Breast epithelium (tissue), 4 donors: ENCODE measurements at places on chromosomes 1 and 21.

DNA sequence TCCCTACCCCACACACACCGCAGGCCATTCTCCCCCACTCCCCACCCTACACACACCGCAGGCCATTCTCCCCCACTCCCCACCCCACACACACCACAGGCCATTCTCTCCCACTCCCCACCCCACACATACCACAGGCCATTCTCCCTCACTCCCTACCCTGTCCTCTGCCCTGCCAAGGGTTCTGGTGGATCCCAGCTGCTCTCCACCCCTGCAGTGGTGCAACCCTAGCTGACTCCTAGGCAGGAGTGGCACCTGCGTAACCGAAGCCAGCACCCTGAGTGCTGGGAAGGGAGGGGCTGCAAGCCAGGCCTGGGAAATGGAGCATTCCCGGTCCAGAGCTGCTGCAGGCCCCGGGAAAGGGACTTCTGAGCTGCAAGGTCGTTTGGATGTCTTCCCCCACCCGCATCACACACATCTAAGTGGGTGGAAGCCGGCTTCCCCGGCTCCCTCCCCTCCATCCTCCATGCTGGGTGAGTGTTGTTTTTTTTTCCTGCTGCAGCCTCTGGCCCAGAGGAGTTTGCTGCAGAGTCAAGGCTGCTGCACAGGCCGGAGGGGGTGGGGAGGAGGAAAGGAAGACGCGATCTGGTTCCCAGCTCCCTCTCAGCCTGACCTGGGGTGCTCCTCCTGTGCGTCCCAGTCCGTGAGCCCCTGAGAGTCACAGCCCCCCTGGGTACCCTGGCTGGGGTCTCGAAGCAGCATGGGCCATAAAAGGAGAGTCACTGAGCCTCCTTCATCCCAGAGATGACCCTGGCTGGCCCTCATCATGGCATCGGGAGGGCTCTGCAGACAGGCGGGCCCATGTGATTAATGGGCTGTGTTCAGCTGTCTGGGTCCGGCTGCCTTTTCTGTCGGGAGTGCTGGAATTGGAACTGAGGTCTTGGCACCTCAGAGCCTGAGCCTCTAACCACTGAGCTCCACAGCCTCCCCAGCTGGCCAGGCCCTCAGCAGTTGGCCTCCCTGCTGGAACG is 16.1 kb downstream of the H6PD start:
- no peak for DNase-seq

DNA sequence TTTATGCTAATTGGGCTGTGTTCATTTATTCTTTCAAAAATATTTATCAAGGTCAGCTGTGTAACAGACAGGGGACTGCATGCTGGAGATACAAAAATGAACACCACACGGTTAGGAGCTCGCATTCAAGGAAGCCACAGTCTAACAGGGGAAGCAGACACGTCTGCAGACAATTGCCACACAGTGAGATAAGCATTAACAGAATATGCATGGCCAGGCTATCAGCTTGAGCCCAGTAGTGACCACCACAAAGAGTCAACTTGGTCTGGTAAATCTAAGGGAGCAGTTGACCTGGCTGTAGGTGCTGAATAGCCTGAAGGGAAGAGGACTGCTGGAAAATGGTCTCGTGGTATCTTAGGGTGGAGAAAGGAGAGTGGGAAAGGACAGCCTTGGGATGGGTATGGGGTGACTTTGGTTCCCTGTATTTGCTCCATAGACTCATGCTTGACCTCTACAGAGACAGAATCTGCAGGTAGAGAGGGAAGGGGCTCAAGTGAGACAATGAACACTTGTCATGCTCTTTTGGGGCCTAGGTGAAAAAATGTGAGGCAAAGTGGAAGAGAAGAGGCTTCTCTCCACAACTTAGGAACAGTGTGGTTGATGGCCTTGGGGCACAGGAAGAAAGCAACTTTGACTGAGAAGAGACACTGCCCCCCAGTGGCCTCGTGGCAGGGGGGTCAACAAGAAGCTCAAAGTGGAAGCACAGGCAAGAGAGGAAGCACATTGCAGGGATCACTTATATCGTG is 7.6 kb upstream of the NPL start:
- peak; percentile 48 for DNase-seq

DNA sequence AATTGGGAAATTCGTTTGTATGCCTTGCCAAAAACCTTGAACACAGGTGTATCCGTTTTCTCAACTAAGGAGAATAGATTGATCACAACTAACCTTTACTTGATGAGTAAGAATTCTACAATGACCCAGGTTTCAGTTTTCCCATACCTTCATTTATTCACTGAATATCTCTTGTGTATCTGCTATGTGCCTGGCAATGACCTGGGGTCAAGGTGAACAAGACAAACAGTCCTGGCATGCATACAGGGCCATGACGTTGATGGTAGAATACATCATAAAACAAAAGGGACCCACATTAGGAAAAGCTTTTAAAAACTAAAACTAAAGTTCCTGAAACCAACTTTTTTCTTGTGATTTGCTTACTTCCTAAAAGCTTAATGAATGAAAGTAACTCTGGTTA is 32.1 kb upstream of the EXOSC10 start:
- DNase-seq = no peak

GRCh38 chr1:98420376-98421084 is 241.0 kb upstream of the SNX7 start:
- DNase-seq = no peak

- DNase-seq = no peak
Observed at GRCh38 chr21:44760376-44760775, 41.2 kb downstream of the UBE2G2 start.

- no peak for DNase-seq
Observed at GRCh38 chr1:25063591-25064416, 133.7 kb upstream of the RUNX3 start.

- DNase-seq = no peak
Observed at GRCh38 chr1:71252900-71253299, 172.1 kb upstream of the ZRANB2 start.

- DNase-seq = peak; percentile 92
Observed at GRCh38 chr1:1079408-1080121, 5.5 kb upstream of the RNF223 start.

- DNase-seq = no peak
Observed at GRCh38 chr1:239555350-239555749, 169.0 kb downstream of the CHRM3 start.

DNA sequence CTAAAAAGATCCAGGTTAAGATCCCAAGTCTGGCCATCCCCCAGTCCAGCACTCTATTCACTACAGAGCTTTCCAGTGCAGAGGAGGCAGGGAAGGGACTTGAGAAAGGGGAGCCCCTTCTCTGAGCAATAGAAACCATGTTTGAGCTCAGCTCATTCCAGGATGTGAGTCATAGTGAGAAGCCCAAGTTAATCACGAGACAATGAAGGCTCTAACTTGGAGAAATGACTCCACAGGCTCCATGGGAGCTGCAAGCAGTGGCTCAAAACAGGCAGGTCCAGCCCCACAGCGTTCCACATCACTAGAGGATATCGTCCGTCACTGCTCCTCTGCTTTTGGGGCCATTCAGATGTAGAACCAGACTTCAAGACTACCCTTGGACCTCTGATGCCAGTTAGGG is 59.1 kb downstream of the CAMK2N1 start:
- DNase-seq = peak; percentile 5

DNA sequence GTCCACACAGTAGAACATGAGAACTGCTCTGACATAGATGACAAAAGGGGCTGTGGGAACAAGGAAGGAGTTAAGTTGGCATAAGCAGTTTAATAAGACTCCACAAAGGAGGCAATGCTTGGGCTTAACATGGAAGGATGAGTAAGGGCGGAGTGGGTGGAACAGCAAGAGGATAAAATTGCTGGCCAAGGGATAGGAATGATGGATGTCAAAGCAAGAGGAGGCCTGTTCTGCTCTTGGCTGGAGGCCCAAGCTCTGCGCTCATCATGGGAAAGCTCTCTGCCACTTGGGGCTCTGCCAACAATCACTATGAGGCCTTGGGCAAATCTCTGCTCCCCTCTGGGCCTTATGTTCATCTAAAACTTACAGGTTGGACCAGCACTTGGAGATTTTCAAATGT is 98.3 kb upstream of the CAMK1G start:
- DNase-seq = no peak

DNA sequence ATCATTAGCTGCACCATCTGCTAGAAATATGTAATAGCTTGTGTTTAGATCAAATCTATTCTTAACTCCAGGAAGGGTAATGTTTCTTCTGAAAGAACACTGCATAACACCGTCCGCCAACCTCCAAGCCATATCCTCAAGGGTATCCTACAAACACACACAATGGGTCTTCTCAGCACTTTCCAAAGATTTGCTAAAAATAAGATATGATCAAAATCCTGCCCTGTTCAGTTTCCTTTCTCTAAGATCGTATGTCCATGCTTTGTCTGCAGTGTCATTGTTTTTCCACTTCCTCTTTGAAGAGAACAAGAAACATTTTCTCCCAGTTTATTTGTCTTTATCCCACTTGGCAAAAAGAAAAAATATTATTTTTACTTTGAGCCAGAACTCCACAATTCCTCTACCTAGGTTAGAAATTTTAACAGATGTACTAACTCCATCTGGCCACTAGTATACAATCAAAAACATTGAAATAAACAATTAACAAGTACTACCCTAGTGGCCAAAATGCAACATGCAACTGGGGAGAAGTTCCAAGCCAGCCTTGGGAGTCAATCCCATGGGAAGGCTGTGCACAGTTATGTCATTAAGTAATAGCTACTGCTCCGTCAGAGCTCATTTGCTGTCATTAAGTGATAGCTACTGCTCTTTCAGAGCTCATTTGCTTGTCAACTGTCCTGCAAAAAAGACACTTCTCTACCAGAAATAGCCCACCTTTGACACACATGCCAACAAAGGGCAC is 37.8 kb downstream of the FRRS1 start:
- no peak for DNase-seq

DNA sequence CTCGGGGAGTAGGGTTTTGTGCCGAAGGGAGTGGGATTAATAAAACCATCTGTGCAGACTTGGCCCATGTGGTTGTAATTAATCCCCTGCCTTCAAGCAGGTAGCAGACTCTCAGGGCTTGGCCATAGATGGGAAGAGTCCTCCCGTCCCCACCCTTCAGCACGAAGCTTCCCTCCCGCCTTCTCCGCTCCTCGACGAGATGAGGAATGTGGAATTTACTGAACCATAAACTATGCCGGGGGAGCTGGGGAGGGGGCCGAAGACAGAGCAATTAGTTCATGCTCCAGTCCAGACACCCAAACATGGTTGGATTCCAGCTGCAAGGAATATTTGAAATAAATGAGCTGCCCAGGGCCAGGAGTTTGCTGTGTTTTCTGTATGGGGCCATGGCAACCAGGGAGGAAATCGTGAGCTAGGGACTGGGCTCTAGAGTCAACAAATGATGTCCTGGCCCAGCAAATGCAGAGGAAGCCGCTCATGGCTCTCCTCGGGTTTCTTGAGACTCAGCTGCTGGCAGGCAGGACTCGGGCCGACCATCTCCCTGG is 78.8 kb downstream of the SPSB1 start:
- no peak for DNase-seq

- no peak for DNase-seq
Observed at GRCh38 chr1:106646816-106647215, 409.7 kb upstream of the PRMT6 start.

DNA sequence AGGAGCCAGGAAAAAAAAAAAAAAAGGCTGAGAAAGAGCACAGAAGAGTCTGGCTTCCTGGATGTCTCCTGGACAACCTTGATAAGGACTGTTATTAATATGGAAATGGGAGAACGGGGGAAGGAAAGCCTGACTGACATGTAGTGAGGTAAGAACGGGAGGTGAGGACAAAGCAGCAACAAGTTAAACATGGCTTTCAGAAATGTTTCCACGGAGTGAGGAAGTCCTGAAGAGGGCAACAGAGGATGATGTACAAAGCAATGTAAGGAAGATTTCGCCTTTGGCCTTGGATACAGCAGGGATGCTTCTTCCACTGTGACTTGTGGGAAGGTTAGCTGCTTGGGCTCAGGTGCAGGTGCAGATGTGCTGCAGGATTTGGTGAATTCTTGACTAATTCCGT is 11.9 kb upstream of the NIBAN1 start:
- DNase-seq = no peak

DNA sequence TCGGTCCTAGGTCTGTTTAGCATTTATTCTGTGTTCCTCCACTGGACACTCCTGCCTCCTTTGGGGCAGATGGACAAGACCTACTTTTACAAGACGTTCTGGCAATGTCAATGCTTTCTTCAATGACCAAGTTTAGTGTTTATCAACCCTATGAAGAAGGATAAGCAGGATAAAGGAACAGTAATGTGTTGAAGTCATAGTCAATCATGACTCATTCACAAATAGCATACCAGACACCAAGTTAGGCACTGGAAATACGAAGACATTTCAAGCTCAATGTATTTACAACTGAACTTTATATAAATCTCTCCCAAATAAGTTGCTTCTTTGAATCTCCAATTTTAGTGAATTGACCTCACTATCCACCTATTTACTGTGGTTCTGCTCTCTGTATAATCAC is 4.8 kb upstream of the SLC35D1 start:
- no peak for DNase-seq

DNA sequence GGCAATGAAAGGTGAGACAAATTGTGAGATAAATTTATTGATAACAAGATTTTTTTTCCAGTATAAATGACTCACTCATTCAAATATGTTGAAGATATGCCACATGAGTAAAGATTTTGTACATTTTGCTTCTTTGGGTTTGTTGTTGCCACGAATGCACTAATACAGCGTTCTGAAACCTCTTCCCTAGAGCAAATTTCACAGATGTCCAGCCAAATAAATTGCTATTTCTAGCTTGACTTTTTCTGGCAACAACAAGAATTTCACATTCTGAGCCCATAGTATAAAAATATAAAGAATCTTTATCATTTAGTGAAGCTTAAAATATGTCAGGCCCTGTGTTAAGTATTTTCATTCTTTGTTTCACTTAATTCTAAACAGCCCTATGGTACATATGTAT is 114.5 kb upstream of the COL24A1 start:
- DNase-seq = no peak

GRCh38 chr1:151058692-151059091 is 730 bp downstream of the CDC42SE1 start:
- DNase-seq = peak; percentile 92

- DNase-seq = no peak
Observed at GRCh38 chr21:36113647-36114428, 21.0 kb upstream of the CBR3 start.

- peak; percentile 31 for DNase-seq
Observed at GRCh38 chr1:145977016-145977415, 12.5 kb downstream of the POLR3GL start.

- no peak for DNase-seq
Observed at GRCh38 chr1:110696818-110697217, 22.1 kb upstream of the KCNA3 start.

DNA sequence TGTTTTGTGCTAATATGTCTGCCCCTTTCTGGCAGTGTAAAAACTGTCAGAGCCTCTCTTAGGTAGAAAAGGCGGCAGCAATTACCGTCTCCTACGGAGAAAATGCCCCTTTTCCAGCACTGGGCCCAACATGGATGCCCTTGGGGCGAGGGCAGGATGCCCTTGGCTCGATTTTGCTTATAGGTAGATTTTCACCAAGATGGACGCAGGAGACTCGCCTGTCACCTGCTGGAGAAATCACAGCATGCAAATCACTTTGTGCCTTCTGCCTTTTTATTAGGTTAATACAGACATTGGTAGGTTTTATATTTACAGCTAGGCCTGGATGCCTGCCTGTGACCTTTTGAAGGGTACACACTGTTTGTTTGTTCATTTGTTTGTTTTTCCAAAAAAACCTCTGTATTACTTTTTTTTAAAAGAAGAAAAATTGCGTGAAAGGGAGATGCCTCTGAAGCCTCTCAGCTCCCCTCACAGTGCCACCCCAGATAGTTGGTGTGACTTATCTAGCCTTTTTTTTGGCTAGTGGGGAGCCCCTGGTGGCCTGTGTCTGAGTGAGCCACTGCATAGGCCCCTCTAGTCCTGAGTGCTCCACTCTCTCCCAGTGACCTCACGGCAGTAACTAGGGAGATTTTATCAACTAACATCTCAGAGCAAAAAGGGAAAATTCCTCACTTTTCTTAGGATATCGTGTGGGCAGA is 2.5 kb downstream of the ATP1B1 start:
- DNase-seq = no peak
